ENCODE measurements at places on chromosomes 5 and 9.

DNA sequence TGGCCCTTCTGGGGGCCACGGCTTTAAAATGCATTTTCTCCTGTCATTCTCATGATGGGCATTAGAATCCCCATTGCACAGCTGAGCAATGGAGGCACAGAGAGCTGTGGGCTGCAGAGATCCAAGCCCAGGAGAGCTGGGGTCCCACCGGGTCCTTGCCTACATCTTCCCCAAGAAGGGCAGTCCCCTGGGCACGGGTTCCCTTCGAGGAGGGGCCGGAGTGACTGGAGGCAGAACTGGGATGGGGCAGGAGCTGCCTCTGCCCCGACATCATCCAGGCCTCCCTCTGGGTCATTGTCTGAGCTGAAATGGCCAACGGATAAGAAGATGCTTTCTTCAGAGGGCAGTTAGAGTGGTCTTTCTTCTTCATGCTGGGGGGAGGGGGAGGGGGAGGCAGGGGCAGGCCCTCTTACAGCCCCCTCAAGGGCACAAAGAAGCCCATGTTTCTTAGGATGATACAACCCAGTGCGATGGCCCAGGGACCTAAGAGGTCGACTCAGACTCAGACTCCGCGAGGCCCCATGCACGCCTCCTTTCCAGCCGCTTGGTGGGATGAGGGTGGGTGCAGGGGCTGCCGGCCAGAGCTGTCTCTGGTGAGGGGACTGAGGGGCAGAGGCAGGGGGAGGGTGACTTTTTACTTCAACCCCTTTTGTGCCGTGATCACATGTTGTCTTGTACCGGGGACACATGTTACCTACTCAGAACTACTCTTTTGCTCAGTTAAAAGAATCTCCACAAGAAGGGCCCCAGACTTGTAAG lies 112.4 kb upstream of the IRX2 start:
- no peak for DNase-seq

DNA sequence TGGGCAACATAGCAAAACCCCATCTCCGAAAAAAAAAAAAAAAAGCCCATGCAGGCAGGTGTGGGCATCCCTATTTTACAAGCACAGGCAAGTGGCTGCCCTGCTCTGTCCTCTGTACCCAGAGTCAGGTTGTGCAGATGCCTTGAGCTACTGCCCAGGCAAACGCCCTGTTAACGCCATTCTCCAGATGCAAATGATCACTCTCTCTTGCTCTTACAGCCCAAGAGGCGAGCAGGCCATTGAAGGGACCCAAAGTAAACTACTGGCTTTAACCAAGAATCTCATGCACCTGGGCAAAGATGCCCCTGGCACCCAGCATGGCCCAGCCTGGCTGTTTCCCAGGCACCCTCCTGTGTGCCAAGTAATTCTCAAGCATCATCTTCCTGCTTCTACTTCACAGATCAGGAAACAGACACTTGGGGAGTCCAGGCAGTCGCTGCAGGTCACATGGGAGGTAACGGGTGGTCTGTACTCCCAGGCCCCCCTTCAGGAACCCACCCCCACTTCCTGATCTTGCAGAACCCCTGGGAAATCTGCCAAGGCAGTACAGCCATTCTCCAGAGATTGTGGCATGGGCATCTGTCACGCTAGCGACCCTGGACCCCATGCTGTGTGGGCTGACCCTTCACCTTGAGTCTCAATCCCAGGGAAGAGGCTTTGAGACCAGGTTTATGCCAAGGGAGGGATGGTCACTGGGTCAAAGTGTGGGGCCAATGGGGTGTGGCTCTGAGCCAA lies 14.2 kb downstream of the EEIG1 start:
- DNase-seq = no peak

DNA sequence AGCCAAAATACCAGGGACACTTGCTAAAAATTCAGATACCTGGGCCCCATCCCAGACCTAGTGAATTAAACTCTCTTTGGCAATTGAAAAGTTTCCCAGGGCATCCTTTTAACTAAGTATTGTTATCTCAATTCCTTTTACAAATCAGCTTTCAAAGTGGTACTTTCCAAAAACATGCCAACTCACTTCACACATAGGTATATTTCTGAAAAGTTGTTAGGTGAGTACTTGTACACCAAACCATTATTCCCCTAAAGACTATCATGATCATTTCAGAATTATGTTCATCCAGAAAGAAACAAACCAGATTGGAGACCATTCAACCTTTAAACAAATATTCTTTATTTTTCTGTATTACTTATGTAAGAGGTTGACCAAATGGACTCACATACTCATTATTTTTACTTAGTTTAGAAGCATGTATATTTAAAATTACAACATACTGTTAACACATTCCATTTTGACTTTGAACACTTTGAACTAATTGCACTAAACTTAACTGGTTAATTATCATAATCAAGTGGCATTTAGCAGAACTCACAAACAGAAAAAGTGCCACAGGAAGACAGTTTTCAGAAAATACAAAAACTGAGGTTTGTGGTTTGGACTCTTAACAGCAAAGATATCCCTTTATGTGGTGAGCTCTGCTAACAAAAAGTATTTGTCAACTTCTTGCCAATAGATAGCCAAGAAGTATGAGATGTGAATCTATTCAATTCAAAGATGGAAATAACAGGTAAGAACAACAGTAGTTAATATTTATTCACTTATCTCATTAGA lies 40.7 kb downstream of the KIAA0825 start:
- DNase-seq = no peak

- no peak for DNase-seq
These were observed 23.8 kb downstream of the GDA start for GRCh38 chr9:72173080-72173479.

DNA sequence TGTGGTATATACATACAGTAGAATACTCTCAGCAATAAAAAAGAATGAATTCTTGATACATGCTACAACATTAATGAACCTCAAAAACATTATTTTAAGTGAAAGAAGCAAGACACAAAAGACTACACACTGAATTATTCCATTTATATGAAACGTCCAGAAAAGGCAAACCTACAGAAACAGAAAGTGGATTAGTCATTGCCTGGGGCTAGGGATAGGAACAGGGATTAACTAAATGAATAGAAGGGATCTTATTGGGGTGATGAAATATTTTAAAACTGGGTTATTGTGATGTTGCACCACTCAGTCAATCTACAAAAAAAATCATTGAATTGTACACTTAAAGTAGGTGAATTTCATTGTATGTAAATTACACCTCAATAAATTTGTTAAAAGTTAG lies 326.7 kb downstream of the PIK3R1 start:
- DNase-seq = no peak

DNA sequence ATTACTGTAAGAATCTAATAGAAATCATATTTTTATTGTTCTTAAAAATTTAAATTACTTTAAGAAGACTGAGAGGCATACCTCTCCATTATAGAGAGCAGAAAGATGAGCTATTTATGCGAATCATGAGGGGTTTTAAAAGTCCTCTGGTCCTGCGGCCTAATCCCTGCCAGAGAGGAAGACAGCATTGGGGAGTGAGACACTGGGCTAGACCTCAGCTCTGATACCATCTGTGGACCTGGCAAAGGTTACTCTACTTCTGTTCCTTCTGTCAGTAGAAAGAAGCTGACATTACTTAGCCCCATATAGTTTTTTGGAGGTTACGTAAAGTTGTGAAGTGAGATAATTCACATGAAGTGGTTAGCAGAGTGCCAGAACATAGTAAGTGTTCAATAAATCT lies 103.6 kb downstream of the CCDC192 start:
- DNase-seq = no peak

- DNase-seq = no peak
These were observed 30.3 kb downstream of the TPPP start for GRCh38 chr5:662751-663435.

DNA sequence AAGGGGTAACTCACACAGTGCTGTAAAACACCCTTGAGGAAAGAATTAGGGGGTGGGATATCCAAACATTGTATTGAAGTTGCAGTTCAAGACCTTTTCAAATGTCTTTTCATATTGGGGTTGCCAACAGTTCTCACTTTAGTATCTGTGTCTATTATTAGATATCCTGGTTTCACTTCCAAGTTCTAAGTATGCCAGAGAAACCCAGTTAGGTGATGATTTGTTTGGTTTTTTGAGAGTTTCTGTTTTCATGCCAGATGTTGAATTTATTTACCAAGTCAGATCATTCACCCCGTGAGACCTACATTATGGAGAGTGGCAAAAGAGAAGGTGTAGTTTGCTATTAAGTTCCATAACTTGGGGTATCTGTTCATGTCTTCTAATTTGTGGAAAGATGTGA lies 64.5 kb downstream of the C9orf152 start:
- no peak for DNase-seq

GRCh38 chr9:94554439-94555331 lies at the start of gene PCAT7:
Gene PCAT7 (plus strand): TSS chr9:94555083.
- DNase-seq = peak; percentile 11

GRCh38 chr9:68581696-68582095 lies 41.0 kb upstream of the TMEM252 start:
- DNase-seq = no peak

GRCh38 chr5:42993516-42994245 lies 46.4 kb downstream of the ANXA2R start:
- DNase-seq = no peak

DNA sequence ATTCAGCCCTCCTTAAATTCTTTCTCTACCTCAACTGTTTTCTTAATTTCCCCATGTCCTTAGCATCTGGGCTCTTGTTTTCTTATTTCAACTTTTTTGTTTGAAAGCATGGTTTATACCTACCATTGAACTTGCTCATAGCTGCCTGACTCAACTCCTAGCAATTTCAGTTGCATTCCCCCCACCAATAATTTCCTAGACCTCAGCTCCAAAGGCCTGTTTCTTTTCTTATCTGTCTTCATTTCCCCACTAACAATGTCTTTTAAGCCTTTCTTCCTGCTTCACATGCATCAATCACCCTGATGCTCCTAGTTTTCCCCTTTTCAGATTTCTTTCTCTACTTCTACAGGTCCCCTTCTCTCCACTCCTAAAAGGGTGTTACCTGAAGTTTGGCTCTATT lies 129.7 kb upstream of the PDE4D start:
- no peak for DNase-seq

GRCh38 chr9:93451849-93452709 lies 594 bp downstream of the FAM120A start:
- DNase-seq = peak; percentile 18

GRCh38 chr9:89919171-89919681 lies 314.4 kb downstream of the GADD45G start:
- DNase-seq = no peak

DNA sequence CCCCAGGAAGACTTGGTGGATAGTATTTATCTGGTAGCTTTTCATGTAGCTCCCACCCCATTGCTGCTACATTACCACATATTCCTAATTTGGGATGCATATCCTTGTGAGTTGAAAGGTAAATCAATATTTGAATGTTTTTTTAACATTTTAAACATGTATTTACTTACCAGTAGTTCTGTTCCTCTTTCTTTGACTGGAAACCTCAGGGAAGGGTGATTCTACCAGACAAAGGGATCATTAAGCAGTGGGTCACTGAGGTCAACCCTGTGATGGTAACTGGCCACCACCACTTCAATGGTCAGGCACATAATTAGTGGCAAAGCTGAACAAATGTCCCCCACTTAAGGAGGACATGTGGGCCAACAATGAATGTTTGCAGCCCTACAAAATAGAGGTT lies 27.2 kb upstream of the KLF9 start:
- DNase-seq = no peak

DNA sequence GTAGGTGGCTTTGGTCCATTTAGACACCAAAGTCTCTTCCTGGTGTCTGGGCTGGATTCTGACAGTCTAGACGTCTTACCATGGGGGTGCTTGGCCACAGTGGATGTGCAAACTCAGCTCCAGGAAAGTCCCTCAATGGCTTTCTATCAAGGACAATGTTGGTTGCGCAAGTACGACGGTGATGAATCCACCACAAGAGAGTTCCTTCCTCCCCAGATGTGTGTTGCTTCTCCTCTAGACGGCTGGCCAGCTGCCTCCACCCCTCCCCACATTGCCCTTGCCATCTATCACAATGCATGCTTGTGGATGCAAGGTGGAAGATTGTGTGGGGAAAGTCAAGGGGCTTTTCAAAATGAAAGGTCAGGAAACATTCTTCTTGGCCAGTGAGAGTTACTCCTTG lies 89.7 kb upstream of the IRX2 start:
- DNase-seq = no peak

DNA sequence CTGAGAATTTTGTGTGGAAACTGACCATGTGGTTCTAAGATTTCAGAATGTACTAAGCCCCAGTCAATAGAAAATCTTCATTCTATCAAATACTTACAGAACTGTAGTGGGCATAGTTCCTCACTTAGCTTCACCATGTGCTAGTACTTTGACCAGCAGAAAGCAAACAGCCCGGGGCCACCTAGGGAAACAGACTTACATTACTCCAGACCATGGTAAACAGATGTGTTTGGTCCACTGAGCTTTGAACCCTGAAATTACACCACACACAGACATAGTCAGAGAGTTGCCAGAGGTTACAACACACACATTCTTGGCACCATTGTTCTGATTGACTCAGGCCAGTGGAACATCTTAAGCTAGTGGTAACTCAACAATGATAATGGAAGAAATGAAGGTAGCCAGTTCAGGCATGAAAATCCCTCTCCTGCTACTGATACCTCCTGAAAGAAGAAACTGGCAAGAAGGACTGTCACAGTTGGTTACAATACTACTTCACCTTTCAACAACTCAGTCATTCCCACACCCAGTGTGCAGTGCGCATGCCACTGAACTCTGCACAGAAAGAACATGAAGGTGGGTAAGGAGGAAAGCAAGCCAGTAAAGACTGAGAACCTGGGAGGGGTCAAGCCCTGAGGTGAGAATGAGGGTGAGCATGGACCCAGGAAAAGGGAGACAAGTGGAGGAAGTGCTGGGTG lies 18.7 kb upstream of the LECT2 start:
- DNase-seq = peak; percentile 38

- no peak for DNase-seq
These were observed 39.3 kb upstream of the HMHB1 start for GRCh38 chr5:143772621-143773020.

- DNase-seq = no peak
These were observed 62.0 kb upstream of the FCN2 start for GRCh38 chr9:134818591-134818990.

DNA sequence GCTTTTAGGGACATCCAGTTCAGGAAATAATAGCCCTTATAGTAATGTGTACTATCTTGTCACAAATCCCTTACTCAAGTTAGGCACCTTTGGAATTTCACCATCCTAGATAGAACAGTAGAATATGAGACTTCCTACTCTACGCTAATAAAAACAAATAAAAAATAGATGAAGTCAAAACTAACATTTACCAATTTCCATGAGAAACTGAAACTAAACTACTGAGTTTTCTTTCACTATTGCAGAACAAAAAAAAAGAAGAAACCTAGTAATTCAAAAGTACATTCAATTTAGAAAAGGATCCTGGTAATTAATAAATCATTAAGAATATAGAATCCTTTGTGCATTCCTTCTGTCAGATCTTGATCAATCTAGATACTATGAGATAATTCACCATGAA lies 14.0 kb downstream of the STARD4 start:
- DNase-seq = no peak

DNA sequence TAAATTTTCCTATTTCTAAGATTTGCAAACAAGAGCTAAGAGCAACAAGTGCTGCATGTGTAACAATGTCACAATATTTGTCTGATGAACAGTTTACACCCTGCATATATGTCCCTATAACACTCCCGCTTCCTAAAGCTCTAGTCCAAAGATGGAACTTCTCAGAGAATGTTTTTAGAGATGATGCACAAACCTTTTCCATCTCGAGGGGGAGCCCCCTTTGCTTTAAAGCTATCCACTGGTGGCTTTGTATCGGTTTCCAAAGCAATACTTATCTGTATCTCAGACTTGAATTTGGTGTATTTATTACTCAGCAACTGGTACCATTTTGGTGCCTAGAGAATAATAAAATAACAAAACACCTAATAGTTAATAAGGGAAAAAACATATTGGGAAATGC lies 11.0 kb downstream of the CEP120 start:
- no peak for DNase-seq
